ENCODE measurements at places on chromosomes 12 and 14. TPM values are rescaled to one million over a fixed set of nuclear protein-coding genes. Genes with fewer than 3 reads are reported as not detected.

Gene RERGL
- 8.5 TPM for polyA plus RNA-seq

Gene MMP19
- polyA plus RNA-seq: 0.66 TPM

DNA sequence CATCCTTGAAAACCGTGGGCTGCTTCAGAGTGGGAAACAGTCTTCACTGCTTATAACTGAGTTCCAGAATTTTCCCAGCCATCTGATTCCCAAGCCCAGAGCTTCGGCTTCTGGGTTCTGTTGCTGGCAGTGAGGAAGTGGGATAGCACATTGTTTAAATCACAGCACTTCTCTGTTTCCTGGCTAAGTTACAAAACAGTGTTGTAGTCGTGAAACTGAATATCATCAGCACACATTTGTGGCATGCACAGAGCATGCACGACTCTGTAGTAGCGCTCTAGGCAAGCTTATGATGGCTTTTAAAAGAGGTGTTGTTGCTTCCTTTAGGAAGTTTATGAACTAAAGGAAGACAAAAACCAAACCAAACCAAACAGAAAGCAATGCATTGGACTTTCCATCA, 1005.5 kb downstream of the NRXN3 start:
- H3K27ac ChIP-seq: no peak overlapping the region
- H3K4me1 ChIP-seq: no peaks in the 10 kb centered on the region
- H3K36me3 ChIP-seq: no peaks in the 10 kb centered on the region

GRCh38 chr14:56004323-56004722, 113.9 kb upstream of the PELI2 start:
- H3K4me1 ChIP-seq: no peaks in the 10 kb centered on the region
- DNase-seq: no peak
- H3K36me3 ChIP-seq: no peaks in the 10 kb centered on the region
- no peaks in the 10 kb centered on the region for H3K27me3 ChIP-seq
- H3K4me3 ChIP-seq: no peak overlapping the region

DNA sequence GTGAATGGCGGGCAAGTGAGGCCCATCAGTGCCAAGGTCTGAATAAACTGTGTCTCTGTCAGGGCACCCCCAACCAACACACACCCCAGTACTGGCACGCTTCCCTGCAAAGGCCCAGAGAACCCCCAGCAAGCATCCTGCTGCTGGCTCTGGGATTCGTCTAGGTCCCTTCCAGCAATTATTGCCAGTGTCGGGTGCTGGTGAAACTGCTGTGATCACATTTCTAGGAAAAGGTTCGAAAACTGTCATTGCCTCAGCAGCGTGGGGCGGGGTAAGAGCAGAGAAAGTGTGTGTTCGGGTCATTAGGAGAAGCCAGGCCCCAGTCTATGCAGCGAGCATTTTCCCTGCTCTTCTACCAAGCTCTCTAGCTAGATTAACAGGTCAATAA, 2.5 kb downstream of the FAM222A start:
- H3K27me3 ChIP-seq: no peaks in the 10 kb centered on the region
- H3K4me3 ChIP-seq: peak overlapping the region; percentile 76
- H3K27ac ChIP-seq: peak overlapping the region; percentile 84
- H3K4me1 ChIP-seq: peaks cover 57% of the 10 kb centered on the region

Gene DNAJC22
- not detected for polyA plus RNA-seq

All from psoas muscle (tissue), 8 donors.